Right renal cortex interstitium (tissue), 3 donors: ENCODE measurements at places on chromosomes 3 and 15.

DNA sequence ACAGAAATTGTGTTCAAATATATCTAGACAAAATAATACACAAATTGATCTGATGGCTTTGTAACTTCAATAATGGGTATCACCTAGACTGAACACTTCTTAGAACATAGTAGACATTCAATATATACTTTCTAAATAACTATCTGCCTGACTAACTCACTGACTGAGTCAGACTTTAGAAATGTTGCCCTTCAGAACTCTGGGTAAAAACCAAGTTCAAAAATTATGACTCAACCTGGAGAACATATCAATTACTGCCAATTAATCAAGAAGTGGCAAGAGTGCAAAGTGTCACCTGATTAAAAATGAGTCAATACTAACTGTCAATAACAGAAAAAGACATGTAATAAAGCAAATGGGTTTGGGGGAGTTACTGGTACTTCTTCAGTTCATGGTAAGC, 144.6 kb upstream of the TMCO5A start:
- no peak for DNase-seq

DNA sequence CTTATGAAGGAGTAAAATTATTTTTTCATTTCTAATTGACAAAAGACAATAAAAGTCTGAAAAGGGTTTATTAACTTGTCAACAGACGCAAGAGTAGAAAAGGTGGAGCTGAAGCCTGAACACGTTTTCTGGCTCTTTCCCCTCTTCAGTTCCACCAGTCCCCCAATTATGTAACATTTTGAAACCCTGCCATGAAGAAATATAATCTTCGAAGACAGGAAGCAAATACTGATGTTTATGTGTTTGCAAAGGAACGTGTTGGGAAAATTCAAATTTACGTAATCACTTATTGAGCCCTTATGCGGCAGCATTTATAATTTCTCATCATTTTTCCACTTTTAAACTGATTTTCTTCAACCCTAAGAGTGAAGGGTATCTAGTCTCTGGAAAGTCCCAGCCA, 767 bp downstream of the AP3S2 start:
- DNase-seq = no peak

DNA sequence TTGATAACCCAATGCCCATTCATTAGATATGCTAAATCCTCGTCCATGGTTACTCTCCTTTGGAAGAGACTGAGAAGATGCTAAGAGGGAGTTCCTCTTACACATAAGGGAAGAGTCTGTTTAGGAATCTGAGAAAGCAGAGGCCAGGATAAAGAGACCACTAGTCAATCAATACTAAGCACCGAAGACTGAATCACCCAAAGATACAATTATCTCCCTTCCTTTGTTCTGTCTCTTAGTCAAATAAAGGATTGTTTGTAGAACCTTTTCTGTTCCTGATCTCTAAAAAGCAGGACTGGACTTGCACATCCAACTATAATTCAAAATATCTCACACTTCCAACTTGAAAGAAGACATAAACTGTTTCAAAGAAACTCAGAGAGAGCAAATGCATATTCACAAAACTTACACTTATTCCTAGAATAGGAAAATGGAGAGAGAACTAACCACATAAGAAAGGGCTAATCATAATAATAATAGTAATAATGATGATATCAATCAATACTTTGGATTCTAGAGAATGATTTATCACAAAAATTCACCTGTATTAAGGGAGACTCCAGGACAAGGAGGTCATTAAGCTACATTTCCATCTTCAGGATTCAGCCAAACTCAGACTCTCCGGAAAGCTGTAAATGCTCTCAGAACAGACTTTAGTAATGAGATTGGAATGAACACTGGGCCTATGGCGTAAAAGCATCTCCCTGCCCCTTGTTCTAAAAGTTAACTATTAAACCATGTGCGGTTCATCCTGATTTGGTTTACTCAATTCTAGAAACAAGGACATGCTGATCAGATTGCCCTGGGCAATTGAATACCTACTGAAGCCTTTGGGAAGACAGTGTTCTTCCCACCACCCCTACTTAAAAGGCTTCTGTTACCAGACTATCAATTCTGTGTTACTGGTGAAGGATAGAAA, 401.5 kb downstream of the ZBTB20 start:
- DNase-seq = no peak

DNA sequence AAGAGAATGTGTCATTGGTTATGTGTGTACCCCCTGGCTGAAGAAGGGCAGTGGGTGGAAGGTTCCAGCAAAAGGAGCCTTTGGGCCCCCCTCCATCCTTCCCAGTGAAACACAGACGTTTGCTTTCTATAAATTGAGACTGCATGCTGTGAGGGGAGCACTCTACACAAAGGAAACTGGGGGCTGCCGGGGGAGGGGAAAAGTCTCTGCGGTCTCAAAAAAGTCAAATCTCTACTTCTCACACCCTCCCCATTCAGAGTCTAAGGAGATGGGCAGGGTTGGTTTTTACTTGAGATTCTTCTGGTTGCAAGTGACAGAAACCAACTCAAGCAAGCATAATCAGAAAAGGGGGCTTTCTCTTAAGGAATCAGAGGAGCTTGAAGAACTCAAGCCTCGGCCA, 50.1 kb upstream of the TLE3 start:
- DNase-seq = no peak

- no peak for DNase-seq
These were observed 4.7 kb upstream of the TMEM41A start for GRCh38 chr3:185503521-185503920.

DNA sequence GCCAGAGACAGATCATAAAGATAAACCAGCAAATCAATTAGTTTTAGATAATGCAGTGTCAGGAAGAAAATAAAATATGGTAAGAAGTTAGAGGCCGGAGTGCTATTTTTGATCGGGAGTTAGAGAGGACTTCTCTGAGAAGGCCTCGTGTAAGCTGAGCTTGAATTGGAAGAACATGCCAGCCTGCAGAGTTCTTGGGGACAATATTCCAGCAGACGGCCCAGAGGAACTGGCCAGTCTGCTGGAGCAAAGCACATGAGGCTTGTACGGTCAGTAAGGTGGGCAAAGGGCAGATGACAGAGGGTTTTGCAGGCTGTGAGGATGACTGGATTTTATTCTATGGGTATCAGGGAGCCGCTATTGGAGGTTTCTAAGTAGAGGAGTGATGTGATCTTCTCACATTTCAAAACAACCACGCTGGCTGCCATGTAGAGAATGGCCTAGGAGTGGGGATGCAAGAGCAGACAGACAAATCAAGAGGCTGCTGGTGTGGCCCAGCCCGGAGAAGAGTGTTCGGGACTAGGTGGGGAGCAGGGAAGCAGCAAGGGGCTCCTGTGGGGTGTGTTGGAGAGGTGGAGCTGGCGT, 84.0 kb downstream of the HES1 start:
- DNase-seq = no peak

DNA sequence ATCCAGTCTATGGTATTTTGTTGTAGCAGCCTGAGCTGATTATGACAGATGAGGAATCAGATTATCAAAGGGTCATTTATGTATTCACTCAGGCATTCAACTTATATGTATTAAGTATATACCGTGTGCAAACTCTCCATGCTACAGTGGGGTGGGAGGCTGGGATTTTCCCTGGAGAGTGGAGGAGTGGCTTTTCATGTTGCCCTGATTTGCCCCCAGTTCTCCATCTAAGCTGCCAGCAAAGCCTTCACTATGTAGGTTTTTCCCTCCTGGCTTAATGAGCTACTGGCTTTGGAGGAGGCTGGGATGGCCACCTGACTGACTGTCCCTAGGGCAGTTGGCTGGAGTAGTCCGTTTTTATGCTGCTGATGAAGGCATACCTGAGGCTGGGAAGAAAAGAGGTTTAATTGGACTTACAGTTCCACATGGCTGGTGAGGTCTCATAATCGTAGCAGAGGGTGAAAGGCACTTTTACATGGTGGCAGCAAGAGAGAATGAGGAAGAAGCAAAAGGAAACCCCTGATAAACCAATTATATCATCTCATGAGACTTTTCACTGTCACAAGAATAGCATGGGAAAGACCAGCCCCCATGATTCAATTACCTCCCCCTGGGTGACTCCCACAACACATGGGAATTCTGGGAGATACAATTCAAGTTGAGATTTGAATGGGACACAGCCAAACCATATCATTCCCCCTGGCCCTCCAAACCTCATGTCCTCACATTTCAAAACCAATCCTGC, 253.9 kb downstream of the RPLP1 start:
- DNase-seq = no peak

DNA sequence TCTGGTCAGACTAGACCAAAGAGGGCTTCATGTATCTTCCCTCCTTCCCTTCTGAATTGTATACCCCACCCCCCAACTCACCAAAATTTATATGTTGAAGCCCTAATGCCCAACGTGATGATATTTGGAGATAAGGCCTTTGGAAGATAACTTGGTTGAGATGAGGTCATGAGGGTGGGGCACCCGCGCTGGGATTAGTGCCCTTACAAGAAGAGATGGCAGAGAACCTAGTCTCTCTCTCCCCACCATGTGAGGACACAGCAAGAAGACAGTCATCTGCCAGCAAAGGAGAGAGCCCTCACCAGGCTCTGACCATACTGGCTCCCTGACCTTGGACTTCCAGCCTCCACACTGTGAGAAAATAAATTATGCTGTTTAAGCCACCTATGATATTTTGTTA, 13.5 kb downstream of the PLCD1 start:
- DNase-seq = no peak

DNA sequence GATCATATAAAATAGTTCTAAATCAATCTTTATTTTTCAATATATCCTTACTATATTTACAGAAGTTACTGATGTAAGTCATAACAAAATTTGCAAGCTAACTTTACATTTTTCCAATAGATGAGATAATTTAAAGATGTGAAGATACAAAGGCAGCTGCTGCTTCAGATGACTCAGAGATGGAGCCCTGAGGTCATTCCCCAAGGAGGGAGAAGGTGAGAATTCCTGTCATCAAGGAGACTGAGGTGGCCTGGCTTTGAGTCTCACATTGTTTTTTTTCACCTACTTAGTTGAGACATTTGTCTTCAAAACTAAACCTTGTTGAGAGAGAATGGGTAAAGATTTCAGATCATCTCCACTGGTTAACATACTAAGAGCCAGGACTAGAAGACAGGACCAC, 3.9 kb upstream of the SAMD7 start:
- no peak for DNase-seq

GRCh38 chr15:31776039-31776438, 254.3 kb upstream of the CHRNA7 start:
- DNase-seq = no peak

DNA sequence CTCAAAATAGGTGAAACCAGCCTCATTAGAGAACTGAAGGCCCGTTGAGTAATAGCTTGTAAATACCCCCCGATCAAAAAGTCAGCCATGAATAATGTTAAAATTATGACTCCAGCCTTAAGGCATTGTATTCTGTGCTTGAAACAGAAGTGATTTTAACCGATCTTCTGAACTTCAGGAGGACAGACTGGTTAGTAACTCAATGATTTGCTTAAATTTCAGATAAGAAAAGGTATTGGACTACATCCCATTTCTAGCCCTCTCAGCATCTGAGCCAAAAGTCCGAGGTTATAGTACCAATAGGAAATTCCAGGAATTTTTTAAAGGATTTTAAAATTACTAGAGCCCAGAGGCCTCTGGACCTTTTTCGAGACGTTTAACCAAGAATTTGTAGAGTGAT, 67.7 kb upstream of the FGF12 start:
- DNase-seq = no peak

DNA sequence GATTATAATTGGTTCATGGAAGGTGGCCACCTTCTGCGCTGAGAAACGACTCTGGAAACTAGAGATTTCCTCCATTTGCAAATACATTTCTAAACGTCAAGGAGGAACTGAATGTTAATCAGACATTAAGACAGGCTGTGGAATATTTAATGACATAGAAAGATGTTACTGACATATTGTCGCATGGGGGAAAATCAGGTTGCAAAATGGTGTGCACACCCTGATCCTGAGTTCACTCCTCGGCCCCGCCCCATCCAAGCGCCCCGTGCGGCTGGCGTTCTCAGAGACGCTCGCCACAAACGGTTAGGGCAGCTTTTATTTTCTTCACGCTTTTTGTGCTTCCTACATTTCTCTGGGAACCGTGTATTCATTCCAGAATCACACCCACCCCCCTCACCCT, 10.7 kb downstream of the H1-8 start:
- DNase-seq = no peak

DNA sequence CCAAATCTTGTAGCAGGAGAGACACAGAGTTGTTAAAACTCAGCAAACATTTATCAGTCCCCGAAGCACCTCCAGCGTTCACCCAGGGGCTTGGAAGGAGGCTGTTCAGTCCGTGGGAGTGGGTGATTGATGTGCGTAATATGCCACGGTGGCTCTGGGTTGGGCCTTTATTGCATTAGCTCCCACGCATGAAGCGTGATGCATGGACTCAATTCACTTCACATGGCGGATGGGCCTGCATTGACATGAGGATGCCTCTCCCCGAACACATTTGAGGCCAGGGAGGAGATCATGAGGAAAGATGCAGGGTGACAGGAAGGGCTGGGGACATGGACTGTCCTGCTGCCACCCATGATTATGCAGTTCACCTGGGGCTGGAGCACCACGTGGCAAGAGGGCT, 126.5 kb downstream of the FAM43A start:
- DNase-seq = no peak

DNA sequence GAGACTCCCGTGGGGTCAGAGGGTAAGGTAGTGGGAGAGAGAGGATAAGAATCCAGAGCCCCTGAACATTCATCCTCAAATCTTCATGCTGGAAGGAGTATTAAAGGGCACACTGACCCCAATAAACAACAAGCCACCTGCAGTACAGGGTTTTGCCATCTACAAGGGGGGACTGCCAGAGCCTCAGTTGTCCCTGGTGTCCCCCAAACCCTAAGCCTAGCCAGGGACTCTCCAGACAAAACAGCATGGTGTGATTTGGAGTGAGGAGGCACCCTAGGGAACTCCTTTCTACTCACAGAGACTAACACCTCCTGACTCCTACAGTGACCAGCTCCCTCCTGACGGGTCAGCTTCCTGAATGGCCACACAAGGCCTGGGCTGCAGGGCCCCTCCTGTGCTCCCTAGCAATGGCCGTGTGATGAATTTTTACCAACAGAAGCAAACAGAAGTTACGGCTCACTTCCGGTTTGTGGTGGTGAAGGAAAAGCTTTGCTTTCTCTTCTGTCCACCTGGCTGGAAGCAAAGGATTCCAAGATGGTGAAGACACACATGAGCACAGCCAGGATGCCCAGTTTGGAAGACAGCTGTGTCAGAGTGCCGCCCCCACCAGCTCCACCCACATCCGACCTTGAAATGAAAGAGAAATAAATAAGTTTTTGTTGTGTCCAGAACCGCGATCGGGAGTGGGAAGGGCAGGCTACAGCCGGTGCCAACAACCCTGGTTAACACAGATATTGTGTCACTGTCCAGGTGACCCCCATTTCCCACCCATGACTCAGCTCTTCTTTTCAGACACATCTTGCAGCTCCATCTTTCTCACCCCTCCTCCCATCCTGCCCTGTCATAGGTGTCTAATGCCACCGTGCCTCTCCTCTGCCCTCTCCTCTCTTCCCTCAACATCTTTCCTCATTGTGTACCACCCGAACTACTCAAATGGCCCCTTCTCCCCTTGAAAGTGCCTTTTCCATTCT, 69.6 kb upstream of the ATP13A3 start:
- no peak for DNase-seq

- DNase-seq = no peak
These were observed 84.1 kb downstream of the ST6GAL1 start for GRCh38 chr3:187014417-187014864.

GRCh38 chr3:98811048-98811447, 47.9 kb downstream of the ST3GAL6 start:
- no peak for DNase-seq

- no peak for DNase-seq
These were observed 112.2 kb upstream of the LRRN1 start for GRCh38 chr3:3686907-3687648.

GRCh38 chr3:143970773-143971358, 757 bp upstream of the DIPK2A start:
- DNase-seq = peak; percentile 38
